ENCODE measurements at places on chromosomes 16 and 17.

GRCh38 chr16:23024044-23024443 lies 125.2 kb downstream of the USP31 start:
- peak; percentile 92 for DNase-seq

GRCh38 chr16:49849754-49850108 lies 6.2 kb downstream of the ZNF423 start:
- peak; percentile 28 for DNase-seq

GRCh38 chr17:40122999-40123810 lies 1.4 kb downstream of the MSL1 start:
- peak; percentile 45 for DNase-seq

GRCh38 chr17:29215717-29216116 lies 30.9 kb upstream of the CRYBA1 start:
- DNase-seq: no peak

- DNase-seq: no peak
Observed at GRCh38 chr17:81252326-81252986, 13.3 kb downstream of the NDUFAF8 start.

DNA sequence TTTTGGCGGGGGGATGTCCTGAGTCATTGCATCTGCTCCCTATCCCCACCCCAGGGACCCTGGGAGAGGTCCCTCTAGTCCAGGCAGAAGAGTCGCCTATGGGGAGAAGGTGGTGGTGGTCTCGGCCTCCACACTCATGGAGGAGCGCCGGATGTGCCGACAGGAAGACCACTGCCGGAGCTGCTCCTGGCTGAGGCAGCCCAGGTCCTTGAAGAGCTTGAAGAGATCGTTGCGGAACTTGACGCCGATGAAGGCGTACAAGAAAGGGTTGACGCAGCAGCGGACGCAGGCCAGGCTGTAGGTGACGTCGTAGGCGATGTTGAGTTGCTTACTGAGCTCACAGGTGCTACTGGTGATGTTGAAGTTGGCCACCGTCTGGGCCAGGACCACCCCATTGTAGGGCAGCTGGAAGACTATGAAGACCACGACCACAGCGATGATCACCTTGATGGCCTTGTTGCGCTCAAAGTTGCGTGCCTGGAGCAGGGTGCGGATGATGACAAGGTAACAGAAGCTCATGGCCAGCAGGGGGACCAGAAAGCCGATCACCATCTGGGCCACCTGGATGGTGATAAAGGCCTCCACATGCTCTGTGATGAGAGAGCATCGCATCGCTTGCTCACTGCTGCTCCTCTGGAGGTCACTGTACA lies 10.5 kb downstream of the CCR7 start:
- DNase-seq: no peak

GRCh38 chr16:59684911-59685310 lies 950.8 kb upstream of the GOT2 start:
- no peak for DNase-seq

DNA sequence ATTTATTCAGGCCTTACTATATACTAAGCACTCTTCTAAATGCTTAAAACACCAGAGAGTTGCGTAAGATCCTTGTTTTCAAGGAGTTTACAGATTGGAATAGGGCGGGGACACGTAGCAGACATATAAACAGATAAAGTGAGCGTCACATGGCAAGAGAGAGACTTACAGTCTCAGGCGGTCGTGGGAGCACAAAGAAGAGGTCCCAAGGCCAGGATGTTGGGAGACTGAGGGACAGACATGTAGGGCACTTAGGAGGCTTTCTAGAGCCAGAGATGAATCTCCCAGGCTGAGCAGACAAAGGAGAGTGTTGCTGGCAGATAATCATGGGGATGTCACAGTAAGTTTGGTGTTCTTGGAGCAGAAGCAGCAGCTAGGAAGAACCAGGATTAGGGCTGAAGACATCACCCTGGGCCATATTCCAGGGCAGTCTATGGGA lies 119.1 kb upstream of the ANKFN1 start:
- DNase-seq: no peak

- DNase-seq: peak; percentile 91
Observed at GRCh38 chr17:34616148-34616547, 36.8 kb downstream of the TMEM132E start.
